Kidney (tissue), 22 donors: ENCODE measurements at places on chromosomes 6 and 20.

- no peak for DNase-seq
These were observed 10.4 kb downstream of the SERPINB6 start for GRCh38 chr6:2960935-2961334.

- peak; percentile 53 for DNase-seq
These were observed 32.8 kb downstream of the DYNLT1 start for GRCh38 chr6:158611541-158612370.

- DNase-seq, result no peak
These were observed 11.9 kb upstream of the TMEM170B start for GRCh38 chr6:11525468-11526155.

DNA sequence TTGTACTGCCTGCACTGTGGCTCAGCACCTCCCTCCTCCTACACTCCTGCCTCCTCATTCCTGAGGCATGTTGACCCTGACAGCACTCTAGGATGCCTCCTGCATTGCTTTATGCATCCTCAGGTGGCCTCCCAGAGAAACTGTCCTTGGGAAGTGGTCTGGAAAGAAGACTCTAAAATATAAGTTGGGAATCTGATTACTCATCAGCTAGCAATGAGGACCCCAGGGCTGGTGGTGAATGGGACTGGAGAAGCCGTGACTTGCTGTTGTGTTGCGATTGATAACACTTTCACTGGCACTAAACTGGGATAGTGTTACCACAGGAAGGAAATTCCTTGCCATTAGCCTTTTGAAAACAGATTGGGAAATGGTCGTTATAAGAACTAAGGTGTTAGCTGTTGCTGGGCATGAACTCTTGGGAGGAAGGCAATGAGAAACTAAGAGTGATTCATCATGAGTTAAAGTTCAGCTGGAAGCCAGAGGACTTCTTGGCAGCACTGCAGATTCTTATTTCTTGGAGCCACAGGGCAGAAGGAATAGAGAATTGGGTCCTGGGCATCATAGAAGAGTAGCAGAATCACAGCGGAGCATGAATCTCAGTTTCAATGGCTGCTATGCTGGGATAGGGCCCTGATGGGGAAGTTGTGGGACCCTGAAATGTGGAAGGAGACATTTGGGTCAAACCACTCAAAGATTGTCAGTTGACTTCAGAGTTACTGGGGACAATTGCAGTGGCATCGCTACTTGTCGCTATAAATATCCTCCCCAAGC is 10.1 kb upstream of the SIRPD start:
- DNase-seq, result no peak

DNA sequence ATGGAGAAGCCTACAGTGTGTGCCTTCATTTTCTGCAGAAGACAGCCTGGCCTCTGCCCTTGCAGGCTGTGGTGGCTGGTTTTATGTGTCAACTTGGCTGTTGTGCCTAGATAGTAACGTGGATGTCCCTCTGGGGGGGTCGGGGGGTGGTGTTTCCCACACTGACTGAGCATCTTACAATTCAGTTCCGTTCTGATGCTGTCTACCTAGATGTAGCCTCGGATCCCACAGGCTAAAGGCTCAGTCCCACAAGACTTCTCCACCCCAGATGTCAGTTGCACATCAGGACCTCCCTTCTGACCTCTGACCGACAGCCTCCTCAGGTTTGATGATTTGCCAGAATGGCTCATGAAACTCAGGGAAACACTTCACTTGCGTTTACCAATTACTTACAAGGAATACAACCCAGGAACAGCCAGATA is 4.4 kb downstream of the PYGB start:
- DNase-seq, result peak; percentile 30

DNA sequence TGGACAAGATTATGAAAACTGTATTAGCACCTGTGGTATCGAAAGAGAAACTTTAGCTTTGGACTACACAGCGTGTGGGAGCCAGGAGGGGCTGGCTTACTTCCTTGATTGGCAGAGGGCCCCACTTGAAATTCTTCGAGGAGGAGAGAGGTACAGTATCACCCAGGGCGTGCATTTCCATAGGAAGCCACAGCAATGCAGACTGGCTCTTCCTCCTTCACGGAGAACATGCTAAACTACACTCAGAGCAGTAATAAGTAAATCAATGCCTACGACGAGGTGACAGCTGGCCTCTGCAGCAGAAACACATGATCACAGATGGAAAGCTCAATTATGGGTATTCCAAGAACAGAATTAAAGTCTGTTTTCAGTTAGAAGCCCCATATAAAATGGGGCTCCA is 44.2 kb downstream of the MYLK4 start:
- no peak for DNase-seq

GRCh38 chr20:47438464-47439381 is 63.0 kb upstream of the NCOA3 start:
- DNase-seq, result no peak

- DNase-seq, result peak; percentile 43
These were observed 472 bp upstream of the EDN3 start for GRCh38 chr20:59299945-59300332.

DNA sequence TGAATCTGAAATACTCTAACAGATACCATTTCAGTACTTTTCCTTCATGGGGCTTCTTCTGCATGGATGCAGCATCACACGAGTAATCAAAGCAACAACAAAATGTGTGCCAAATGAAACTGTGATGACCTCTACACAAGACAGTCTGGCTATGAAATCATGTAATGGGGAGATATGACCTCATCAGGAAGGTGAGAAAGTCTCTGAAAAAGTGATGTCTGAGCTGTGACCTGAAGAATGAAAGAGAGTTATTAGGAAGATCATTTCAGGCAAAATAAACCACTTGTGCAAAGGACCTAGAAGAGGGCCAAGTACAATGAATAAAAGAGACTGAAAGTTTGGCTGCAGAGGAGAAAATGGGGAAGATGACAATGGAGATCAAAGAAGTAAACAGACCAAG is 182.8 kb downstream of the PTPRK start:
- no peak for DNase-seq

GRCh38 chr6:88493717-88494116 is 327.6 kb upstream of the CNR1 start:
- DNase-seq, result no peak

- DNase-seq, result no peak
These were observed 660.4 kb upstream of the FLRT3 start for GRCh38 chr20:14997791-14998190.

GRCh38 chr6:166678426-166678825 is 51.4 kb upstream of the RPS6KA2 start:
- DNase-seq, result no peak

DNA sequence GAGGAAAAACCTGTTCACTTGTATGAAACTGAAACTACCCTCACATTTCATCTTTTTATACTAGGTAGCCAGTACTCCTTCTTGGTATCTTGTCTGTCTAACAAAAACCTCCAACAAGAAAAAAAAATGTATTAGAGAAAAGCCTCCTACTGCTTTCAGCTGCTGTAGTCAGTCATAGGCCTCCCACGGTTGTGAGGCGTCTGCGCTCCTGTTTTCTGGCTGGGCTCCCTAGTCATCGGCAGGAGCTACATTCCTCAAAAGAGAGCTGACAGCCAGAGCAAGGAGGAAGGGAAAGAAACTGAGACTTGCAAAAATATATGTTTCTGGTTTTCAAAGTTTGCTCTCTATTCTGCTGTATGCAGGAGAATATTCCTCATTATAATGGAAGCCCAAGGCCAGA is 517.0 kb downstream of the LMBRD1 start:
- DNase-seq, result no peak

DNA sequence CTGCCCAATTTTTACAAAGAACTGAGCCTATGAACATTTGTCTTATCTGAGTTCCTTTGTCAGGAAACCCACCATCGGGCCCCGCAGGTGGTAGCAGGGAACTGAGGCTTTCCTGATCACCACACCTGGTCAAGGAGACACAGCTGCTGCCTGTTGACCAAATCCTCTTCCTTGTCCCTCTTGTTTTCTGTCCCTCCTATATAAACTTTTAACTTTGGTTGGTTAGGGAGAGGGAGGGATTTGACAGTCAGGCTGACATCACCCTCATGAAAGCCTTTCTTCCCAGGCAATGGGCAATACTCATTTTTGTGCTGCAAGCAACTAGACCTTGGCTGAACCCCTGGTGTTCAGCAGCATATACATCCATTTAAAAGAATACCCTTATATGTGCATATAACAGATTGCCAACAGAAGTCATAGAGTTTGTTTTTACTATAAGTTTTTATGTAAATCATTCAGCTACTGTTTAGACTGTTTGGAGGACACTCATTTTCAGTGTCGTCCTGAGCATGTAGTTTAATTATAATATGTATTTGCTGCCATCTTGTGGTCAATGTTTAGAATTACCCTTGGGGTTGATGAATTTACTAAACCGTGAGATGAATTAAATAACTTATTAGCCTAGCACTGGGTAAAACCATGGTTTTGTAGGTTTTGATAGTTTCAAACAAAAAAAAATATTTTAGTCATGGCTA is 17.0 kb downstream of the CRISP1 start:
- DNase-seq, result no peak

- no peak for DNase-seq
These were observed 62.4 kb upstream of the NELFCD start for GRCh38 chr20:58918621-58919020.

GRCh38 chr20:30949761-30950160 is 307.7 kb upstream of the DEFB115 start:
- no peak for DNase-seq

DNA sequence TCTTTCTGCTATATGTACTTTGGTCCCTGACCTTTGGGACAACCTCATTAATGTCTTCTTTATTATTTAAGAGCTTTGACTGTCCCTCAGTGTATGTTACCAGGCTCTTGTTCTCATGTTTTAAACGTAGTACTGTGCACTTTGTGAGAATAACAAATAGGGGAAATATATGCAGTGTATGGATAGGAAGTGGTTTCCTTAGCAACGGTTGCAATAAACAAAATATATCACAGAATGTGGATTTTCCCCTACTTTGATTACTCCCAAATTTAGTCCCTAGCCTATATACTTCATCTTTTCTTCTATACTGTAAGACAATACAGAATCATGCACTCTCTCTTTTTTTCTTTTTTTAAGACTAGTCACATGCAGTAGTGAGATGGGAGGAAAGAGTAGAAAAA is 123.8 kb upstream of the AKIRIN2 start:
- peak; percentile 47 for DNase-seq

GRCh38 chr6:18118330-18118729 is 4.1 kb downstream of the NHLRC1 start:
- no peak for DNase-seq
